ENCODE measurements at places on chromosomes 16 and 17.
A peak's percentile ranks its signal among the peaks of the same experiment; 100 is the strongest.

DNA sequence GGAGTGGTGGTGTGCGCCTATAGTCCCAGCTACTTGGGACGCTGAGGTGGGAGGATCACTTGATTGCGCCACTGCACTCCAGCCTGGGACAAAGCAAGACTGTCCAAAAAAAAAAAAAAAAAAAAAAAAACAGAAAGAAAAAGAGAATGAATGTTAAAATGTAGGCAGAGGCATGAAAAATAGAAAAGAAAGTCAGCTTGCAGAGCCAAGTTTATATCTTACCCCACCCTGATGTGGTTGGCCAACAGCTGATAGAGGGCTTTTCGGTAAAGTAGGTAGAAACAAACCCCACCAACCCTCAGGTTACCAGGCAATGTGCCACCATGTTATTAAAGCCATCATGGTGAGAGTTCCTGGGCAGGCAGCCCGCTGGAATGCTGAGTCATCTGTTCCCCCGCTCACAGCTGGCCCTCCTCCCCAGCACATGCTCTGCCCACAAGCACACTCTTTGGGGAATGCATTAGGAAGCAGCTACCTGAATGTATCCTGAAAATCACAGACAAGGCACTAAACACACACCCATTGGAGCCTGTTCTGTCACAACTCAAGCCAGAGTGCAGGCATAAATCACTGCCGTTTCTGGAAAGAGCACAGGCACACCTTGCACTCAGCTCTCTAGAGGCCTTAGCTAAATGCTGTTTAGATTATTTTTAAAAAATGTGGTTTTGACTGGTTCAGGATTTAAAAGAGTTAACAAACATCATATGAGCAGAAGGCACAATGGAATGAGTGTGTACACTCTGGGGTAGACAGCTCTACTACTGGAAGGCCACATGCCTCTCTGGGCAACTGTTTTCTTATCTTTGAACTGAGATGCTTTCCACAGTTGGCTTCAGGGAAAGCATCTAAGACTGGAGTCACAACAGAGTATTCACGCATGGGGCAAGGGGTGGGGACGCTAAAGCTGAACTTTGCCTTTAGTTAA is 128.5 kb downstream of the PARN start:
- DNase-seq = peak; percentile 47

- DNase-seq = no peak
Measured at GRCh38 chr16:22207715-22208360, 1.8 kb downstream of the EEF2K start.

DNA sequence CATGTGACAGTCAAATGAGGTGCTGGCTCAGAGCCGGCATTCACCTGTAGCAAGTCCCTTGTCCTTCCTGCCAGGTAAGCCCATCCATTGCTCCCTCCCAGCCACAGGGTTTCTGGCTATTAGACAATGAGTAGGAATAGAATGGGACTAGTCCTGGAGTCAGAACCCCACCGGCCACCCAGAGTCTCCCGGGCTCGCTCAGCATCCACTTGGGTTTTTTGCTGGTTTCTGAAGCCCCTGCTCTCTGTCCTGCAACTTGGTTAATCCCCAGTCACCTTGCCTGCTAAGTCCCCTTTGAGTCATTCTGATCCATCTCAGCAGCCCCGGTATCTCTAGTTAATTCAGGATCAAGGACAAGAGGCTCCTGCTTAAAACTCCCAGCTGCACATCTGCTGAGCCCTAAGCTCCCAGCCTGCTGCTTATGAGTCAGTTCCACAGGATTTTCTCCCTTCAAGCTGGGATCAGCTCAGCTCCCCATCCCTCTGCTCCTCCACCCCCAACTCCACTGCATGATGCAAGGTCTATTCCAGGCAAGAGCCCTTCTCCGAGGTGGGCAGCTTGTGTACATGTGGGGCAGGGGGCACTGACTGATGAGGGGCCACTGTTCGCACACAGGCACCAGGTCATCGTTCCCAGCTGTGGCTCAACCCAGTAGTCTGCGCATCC is 19.9 kb upstream of the MRPS23 start:
- peak; percentile 37 for DNase-seq

DNA sequence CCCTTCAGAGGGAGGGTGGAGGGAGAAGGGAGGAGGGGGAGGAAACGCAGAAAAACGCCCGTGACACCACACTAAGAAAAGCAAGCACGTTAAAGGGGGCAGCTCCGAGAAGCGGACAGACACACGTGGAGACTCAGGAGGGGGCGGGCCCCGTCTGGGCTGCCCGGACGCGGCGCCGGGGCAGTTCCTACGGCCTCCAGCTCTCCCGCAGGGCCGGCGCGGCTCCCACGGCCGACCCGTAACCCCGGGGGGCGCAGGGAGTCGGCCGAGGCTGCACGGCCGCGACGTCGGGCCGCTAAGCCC is 362 bp downstream of the KLHDC4 start:
- no peak for DNase-seq

DNA sequence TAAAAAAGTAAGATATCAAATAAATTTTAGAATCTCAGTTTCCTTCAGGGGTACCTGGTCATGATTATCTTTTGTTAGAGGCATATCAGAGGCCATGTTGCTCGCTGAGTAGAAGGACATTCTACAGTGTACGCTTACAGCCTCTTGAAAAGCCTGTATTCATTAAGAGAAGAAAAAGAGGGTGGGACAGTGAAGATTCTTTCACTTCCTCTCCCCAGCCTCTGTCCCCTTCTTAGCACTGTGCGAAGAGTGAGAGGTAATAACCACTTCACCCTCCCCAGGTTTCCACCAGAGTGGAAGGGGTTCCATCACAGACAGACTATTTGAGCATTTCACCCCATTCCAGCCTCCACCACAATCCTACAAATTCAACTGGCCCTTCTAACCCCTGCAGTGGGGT is 4.8 kb upstream of the LPO start:
- no peak for DNase-seq

GRCh38 chr16:55454861-55455260 is 24.1 kb upstream of the MMP2 start:
- no peak for DNase-seq

- DNase-seq = no peak
Measured at GRCh38 chr16:2490190-2491105, 15.5 kb downstream of the TBC1D24 start.

DNA sequence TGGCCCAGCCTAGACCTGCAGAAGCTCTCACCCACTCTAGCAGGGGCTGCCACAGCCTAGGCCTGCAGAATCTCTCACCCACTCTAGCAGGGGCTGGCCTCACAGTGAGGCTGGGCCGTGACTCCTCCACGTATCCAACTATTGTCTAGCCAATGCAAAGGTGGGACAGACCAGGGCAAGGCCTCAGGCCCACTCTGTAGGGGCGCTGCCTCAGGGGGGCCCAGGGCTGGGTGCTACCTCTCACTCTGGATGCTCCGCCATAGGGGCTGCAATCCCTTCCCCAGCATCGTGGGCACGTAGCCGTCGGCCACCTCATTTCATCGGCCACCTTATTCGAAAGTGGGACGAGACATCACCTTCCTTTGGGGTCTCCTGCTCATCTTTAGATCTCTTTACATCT is 51.7 kb downstream of the RPH3AL start:
- DNase-seq = no peak

DNA sequence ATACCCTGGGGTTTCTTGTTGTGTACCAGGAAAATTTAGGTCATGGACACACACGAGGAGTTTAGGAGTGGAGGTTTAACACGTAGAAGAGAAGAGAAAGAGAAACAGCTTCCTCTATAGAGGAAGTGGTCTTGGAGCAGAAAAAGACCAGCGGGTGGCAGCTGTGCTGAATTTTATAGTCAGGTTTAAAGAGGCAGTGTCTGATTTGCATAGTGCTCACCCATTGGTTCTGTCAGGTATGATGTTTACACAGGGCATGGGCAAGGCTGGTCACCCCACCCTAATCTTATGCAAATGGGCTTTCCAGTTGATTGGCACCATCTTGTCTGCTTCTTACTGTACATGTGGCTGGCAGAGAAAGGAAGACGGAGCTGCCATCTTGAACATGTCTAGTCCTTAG is 309.0 kb downstream of the CDH13 start:
- no peak for DNase-seq

GRCh38 chr16:17574256-17574655 is 103.5 kb upstream of the XYLT1 start:
- DNase-seq = no peak

DNA sequence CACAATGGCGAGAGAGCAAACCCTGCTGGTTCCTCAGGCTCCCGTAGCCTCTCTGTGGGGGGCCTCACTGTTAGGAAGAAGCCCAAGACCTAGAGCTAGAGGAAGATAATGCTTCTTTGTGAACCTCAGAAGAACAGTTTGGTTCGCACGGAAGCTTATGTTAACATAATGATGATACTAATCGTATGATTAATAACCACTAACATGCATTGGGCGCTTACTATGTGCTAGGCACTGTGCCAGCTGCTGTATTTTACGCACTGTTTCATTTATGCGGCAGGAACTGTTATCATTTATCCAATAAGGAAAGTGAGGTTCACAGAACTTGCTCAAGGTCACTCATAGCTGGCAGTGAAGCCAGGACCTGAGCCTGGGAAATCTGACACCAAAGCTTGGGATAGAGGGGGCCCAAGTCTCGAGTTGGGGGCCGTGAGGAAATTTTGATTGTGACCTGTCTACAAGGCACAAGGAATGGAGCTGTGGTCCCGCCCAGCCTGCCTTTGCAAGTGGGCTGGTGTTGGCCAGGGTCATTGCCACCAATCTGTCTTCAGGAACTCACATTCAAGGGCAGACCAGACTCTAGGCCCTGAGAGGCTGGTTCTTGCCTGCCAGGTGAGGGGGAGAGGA is 6.8 kb downstream of the PRCD start:
- DNase-seq = peak; percentile 47

- peak; percentile 64 for DNase-seq
Measured at GRCh38 chr16:27080895-27081294, 14.2 kb downstream of the C16orf82 start.

- DNase-seq = no peak
Measured at GRCh38 chr16:78462288-78463208, 363.1 kb downstream of the WWOX start.

GRCh38 chr16:87067003-87067556 is 250.1 kb downstream of the C16orf95 start:
- no peak for DNase-seq

DNA sequence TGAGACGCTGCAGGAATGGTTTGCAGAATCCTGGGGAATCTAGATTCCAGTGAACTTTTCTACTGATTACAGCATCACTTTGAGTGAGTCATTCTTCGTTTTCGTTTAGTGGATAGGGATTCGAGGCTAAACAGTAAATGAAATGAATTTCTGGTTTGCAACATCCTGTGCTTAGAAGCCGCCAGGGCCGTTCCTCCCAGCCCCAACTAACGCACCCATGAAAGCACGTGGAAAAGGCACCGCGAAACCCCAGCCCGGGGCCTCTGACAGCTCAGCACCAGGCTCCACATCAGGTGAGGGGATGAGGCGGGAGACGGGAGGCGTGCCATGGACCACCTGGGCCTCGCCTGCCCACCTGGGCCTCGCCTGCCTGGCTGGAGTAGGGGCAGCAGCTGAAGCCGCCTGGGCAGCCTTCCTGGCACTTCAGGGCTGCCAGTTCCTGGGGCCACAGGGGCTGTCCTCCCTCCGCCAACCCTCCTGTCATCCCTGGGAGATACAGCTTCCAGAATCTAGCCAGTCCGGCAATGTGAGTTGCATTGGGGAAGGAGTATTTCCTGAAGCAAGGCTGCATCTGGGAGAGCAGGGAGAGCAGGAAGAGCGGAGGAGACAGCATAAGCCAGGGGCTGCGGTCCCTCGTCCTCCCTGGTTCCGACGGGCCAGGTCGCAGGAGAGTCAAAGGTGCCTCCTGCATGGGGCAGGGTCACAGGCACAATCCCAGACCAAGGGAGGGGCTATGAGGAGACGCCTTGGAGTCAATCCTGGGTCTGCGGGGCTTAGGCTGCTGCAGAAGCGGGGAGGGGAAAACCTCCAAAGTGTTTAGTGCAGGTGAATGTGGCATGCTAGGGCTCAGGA is 78.4 kb downstream of the RPH3AL start:
- no peak for DNase-seq

GRCh38 chr17:35073183-35073790 is 9.8 kb upstream of the RFFL start:
- DNase-seq = no peak

- DNase-seq = no peak
Measured at GRCh38 chr17:28526381-28526780, 20.2 kb downstream of the FOXN1 start.

DNA sequence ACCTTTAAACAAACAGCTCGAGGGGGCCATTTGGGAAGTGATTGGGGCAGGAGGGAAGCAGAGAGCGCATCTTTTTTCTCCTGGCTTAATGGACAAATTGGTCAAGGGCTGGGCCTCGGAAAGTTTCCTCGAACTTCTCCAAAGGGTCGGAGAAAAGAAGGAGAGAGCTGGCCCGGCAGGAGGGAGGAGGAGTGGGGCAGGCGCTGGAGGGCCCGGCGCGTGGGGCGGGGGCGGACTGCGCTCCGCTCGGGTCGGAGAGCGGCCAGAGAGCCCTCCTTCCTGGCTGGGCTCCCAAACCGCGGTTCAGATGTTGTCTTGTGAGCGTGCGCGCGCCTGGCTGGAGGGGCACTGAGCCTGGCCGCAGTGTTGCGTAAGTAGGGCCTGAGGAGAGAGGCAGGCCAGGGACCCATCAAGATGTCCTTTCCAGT is 1.2 kb downstream of the MMP2 start:
- DNase-seq = peak; percentile 82

DNA sequence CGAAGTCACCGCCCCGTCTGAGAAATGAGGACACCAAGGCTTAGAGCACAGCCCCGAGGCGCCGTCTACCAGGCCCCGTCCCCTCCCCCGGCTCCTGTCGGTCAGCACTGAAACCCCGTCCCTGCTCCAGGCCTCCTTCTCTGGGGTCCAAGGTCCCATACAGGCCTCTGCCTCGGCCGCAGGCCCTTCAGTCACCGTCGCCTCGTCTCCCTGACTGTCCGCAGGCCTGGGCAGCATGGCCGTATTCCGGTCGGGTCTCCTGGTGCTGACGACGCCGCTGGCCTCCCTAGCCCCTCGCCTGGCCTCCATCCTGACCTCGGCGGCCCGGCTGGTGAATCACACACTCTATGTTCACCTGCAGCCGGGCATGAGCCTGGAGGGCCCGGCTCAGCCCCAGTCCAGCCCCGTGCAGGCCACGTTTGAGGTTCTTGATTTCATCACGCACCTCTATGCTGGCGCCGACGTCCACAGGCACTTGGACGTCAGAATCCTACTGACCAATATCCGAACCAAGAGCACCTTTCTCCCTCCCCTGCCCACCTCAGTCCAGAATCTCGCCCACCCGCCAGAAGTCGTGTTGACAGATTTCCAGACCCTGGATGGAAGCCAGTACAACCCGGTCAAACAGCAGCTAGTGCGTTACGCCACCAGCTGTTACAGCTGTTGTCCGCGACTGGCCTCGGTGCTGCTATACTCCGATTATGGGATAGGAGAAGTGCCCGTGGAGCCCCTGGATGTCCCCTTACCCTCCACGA is 617 bp downstream of the COASY start:
- DNase-seq = peak; percentile 79
